Activated gamma-delta T cell treated with Interleukin-2 at 50 U/mL for 16 hours (primary cell): ENCODE measurements at places on chromosomes 4 and X.

- no peak for DNase-seq
Measured at GRCh38 chr4:82792912-82793649, 5.5 kb downstream of the SCD5 start.

- no peak for DNase-seq
Measured at GRCh38 chr4:56048702-56049431, 100.1 kb downstream of the CEP135 start.

DNA sequence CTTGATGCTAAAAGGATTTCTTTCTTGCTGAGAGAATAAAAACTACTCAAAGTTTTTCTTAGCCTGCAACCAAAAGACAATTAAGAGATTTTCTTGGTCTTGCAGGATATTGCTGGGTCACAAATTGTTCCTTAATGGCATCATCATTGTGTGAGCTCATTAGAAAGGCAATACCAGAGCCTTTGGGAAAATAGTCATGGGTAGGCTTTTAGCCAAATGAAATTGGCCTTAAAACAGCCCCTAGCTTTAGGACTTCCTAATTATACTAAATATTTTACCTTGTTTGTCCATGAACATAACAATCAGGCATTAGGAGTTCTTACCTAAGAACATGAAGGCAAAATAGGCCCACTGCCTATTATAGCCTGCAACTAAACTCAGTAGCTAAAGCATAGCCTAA, 10.4 kb upstream of the FAM13A start:
- no peak for DNase-seq

GRCh38 chr4:137825505-137825904, 293.2 kb upstream of the PCDH18 start:
- DNase-seq: no peak

DNA sequence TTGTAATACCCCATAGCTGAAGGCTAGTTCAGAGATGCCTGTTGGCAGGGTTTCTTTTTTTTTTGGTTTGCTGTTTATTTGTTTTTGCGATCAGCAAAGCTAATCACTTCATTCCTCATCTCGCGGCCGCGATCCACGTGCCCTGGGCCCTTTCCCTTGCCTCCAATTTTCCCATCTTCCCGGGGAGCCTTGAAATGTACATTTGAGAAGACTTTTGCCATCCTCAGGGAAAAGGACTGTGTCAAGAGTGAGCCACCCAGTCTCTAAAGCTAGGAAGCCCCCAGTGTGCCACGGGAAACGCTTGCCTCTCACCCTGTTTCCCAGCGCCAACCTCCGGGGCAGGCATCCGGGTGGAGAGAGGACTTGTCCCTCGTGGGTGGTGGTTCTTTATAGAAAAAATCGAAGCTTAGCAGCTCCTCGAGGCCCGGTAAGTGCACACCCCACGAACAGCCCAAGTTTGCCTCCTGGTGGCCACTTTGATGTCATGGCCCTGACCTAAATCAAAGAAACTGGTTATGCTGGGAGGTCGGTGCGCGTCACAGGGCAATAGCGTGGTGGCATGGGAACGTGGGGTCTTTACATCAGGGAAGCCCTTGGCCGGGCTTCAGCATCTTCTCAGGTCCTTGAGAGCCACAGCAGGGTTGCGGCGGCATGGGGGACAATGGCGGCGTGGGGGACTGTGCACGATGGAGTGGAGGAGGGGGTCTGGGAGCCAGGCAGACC, 42.0 kb downstream of the MAP7D3 start:
- DNase-seq: peak; percentile 29

DNA sequence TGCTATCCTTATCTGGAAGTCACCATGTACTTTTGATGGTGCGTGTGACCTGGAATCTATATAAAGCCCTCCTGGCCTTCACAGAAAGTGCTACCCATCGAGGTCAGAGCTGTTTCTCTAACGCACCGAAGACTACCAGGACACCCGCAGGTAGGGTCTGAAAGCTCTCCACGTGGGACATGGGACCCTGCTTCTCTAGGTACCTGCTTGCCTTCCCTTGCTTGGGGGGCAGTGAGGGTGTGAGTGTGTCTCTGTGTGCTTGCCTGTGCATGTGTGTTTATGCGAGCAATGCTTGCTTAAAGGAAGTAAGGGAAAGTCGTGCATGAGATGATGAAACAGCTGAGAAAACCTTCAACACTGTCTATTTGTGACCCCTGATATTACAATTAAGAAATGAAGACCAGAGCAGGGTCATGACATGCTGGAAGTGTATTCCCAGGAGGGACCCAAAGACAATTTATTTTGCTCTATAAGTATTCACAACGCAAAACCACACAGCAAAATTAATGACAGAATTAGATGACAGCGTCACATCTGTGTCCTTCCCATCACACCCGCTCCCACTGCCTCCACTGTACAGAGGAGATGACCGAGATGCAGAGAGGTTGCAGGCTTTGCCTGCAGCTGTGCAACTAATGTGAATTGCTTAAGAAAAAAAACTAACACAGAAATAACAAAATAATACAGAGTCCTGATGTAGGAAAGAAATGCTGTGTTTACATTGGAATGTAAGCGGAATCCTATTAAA, 76.4 kb upstream of the HELT start:
- no peak for DNase-seq

DNA sequence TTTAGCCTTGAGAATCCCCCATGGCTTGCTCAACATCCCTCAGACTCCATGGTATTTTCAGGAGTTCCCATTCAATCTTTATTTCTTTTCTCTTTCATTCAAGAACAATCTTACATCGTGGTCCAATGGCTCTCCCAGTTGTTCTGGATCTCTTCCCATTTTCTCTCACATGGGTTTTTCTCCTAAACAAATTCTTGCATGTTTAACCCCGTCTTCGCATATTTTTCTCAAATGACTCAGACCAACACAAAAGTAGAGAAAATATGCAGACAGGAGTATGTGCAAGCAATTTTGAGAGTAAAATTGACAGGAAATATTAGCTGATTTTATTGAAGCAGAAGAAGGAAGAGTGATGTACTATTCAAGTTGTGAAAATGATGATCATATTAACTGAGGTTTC, 396.4 kb upstream of the TRAM1L1 start:
- no peak for DNase-seq

DNA sequence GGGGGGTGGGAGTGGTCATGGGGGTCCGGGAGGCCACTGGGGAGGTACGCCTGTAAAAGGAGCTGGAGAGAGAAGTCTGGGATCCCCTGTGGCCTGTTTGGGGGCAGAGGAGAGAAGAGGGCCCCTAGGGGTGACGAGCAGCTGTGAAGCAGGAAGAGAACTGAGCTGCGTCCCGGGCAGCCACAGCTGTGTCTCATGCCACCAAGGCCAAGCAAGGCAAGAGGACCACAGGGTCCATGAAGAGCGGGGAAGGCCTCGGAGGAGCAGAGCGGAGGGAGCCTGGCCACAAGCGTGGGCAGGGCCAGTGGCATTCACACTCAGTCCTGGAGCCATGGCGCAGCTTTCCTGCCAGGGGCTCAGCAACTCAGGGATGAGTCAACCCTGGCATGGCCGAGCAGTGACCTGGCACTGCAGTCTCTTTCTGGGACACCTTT, 13.6 kb upstream of the NAT8L start:
- DNase-seq: peak; percentile 29

DNA sequence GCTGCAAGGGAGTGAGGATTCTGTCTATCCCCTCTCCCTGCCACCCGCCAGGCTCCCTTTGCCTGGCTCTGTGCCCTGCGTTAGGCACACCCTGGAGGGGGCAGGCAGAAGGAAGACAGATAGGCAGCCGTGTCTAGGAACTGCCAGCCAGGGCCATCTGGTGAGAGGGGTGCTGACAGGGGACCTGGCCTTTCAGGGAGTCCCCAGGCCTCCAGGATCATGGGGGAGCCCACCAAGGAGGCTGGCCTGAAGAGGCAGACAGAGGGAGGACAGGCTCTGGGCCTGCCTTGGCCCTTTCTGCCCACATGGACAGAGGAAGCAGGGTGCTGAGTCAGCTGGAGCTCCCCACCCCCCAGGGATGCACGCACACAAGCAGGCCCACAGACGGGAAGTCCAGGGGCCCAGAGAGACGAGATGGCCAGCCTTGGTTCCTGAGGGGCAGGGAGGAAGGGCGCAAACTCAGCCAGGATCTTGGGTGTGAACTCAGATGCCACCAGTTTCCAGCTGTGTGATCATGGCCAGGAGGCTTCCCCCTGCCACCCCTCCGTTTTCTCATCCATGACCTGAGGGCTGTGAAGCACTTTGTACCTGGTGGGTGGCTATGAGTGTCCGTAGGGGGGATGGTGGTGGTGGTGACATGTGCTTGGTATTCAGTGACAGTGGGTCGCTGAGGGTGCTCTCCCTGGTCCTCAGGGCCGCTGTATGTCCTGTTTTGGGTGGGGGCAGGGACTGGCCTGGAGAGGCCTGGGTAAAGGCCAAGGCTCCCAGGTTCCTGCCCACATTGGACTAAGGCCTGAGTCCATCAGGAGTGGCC, 1.8 kb downstream of the SH3BP2 start:
- DNase-seq: no peak

DNA sequence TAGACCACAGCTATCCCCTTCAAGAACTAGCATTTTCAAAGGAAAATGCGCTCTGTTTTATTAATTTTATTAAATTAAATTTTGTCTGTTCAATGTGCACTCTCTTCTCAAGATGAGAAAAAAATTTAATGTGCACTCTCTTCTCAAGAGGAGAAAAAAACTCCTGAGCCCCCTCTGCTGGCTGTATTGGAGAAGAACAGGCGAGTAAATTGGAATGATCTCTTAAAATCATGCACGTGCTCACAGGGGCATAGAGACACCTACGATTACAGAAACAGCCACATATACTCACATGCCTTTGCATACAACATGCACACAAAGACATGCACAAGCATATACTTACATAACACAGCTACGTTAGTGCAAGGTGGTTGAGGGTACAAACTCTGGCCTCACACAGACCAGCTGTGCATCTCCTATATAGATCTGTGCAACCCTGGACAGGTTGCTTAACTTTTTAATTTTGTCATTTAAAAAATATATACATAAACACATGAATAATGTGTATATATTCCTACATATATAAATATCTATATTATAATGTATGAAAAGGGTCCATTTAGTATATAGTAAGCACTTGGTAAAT, 176.2 kb upstream of the CXorf66 start:
- peak; percentile 8 for DNase-seq

GRCh38 chr4:112156112-112156511, 10.9 kb downstream of the FAM241A start:
- no peak for DNase-seq

GRCh38 chrX:114800719-114801118, 216.7 kb downstream of the IL13RA2 start:
- DNase-seq: no peak

DNA sequence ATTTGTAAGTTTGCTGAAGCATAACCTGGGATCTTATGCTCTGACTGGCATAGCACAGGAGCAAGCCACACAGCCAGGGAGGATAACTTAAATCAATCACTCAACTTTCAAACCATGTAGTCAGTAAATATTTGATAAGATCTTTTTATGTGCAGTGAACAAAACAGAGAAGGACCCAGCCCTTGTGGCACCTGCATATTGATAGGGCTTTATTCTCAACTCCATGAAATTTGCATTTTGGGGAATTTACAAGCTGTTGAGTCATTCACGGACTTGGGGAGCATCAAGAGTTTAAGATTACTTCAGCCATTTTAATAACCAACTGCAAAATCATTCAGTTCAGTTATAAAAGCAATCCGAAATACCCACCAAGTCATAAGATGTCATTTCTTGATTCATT, 122.6 kb downstream of the COMMD8 start:
- no peak for DNase-seq

DNA sequence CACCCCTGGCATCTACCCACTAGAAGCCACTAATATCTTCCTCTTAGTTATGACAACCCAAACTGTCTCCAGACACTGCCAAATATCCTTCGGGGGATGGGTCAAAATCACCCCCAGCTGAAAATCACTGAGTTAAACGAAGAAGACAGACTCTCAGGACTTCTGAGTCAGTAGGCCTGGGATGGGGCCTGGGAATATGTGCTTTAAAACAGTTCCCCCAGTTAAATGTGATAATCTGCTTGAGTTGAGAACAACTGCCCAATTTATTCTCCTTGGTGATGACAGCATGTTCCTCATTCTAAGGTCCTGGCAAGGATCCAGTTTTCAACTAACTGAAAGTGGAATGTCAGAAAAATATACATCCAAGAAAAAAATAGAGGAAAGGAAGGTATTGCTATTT, 52.4 kb downstream of the CBLL2 start:
- DNase-seq: no peak

- no peak for DNase-seq
Measured at GRCh38 chr4:5118994-5119835, 67.9 kb downstream of the STK32B start.

- no peak for DNase-seq
Measured at GRCh38 chr4:181468451-181468850, 774.8 kb upstream of the TENM3 start.

GRCh38 chr4:43296946-43297528, 404.5 kb downstream of the GRXCR1 start:
- DNase-seq: no peak

DNA sequence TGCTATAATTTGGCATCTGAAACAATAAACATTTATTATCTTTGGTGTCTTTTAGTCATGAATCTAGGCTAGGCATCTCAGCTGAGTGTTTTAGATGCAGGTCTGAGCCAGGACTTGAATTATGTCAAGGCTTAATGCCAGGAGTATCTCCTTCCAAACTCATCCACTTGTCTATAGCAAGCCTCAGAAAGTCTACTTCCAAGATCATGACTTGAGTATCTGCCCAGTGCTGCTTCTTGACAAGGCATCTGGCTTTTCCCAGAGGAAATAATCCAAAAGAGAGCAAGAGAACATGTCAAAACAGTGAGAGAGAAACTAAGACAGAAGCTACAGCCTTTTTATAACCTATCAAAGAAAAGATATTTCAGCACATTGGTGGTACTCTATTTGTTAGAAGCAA, 1052.1 kb upstream of the PCDH10 start:
- DNase-seq: no peak

DNA sequence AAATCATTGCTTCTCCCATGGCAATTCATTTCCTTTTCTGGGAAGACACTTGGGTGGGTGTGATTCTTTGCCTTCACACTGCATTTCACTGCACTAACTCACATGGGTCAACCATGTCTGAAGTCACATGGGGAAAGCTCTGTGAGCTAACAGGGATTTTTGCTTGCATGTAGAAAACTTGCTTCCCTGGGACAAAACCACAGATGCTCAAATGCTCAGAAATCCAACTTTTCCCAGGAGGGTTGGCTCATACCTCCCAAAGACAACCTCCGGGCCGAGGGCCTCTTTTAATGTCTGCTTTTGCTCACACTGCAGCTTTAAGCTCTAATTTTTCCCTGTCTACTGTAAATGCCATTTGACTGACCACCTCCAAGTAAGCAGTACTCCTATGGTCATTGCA, 1695.2 kb downstream of the STIM2 start:
- no peak for DNase-seq

- no peak for DNase-seq
Measured at GRCh38 chrX:70455366-70456202, 10.9 kb downstream of the DLG3 start.

DNA sequence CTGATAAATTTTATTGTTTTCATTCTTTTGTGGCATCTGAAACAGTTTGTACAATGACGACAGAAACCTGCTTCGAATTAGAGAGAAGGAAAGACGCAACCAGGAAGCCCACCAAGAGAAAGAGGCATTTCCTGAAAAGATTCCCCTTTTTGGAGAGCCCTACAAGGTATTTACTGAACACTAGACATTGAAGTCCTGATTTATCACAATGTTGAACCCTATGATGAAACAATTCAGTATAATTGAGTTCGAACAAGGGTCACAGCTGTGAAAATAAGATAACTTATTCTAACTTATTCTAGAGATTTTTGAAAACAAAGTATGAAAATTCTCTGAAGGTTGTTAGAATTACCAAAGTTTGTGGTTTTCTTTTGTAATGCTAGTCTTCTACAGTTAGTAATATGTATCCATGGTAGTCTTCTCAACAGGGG, 111.3 kb downstream of the AFF1 start:
- no peak for DNase-seq

GRCh38 chr4:101599620-101600019, 190.9 kb upstream of the BANK1 start:
- no peak for DNase-seq
